ENCODE measurements at places on chromosomes 11 and 22.

DNA sequence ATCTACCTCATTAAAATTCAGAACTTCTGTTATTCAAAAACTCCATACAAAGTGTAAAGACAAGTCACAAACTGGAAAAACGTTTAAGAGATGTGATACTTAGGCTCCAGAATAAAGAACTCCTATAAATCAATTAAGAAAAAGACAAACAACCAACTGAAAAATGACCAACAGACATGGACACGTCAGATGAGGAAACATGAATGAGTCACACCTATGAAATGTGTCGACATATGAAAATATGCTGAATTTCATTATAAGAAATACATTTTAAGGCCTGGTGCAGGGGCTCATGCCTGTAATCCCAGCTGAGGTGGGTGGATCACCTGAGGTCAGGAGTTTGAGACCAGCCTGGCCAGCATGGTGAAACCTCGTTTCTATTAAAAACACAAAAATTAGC, 78.7 kb downstream of the ENTHD1 start:
- peak; percentile 24 for DNase-seq

GRCh38 chr22:30368420-30368819, 11.6 kb downstream of the CCDC157 start:
- no peak for DNase-seq

GRCh38 chr11:2921261-2921660, 8.0 kb downstream of the PHLDA2 start:
- DNase-seq = no peak

DNA sequence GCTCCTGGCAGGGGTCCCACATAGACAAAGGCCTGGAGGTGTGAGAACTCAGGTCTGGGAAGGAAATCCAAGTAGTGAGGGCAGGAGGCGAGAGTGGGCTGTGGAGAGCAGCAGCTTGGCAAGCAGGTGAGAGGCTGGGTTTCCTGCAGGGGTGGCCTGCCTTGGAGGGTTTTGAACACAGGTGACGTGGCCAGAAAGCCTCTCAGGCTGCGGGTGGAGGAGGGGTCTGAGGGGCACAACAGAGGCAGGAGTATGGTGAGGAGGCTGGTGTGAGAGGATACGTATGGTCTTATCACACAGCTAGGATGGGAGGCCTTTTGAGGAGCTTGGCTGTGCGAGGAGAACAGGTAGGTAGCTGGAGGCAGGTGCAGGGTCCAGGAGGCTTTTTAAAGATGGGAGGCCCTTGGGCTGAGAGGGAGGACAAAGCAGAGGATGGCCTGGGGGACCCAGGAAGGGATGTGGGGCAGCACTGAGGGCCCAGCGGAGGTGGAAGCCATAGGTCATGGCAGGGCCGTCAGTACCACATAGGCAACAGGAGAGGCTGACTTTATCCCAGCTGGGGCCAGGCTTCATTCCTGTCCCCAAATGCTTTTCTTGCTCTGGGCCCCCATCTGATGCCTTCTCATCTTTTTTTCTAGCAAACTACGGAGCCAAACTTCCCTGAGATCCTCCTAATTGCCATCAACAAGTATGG, 84.4 kb downstream of the MYO7A start:
- no peak for DNase-seq

DNA sequence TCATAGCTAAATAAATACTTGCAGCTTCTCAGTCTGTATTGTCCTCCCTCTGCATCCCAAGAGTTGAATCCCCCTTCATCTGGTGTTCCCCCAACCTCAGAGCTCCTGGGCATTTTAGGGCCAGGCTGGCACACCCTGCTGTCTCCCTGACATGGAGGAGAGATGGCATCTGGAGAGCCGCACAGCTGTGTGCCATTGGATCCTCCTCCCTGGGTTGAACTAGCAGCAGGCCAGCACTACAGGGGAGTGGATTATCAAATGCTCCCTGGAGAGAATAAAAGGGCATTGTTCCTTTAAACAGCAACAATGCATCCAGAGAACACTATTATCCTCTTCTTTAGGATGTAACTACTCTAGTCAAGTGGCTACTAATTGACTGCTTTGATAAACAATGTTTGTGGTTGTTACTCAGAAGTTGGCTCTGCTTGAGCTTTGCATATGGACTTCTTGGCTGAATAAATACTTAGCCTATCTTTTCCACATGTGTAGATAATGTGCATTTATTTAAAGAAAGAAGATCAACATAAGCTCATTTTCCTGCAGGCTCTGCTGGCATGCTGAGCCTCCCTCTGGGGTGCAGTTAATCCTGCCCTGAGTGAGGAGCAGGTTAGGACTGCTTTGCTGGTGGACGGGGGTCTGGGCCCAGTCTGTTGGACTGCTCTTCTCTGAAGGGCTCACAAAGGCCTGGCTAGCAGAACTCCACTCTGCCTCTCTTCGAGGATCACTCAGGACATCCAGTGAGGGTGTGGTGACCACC, 897.2 kb downstream of the TBC1D22A start:
- DNase-seq = no peak

- no peak for DNase-seq
Measured at GRCh38 chr11:78659326-78660270, 84.9 kb upstream of the NARS2 start.

DNA sequence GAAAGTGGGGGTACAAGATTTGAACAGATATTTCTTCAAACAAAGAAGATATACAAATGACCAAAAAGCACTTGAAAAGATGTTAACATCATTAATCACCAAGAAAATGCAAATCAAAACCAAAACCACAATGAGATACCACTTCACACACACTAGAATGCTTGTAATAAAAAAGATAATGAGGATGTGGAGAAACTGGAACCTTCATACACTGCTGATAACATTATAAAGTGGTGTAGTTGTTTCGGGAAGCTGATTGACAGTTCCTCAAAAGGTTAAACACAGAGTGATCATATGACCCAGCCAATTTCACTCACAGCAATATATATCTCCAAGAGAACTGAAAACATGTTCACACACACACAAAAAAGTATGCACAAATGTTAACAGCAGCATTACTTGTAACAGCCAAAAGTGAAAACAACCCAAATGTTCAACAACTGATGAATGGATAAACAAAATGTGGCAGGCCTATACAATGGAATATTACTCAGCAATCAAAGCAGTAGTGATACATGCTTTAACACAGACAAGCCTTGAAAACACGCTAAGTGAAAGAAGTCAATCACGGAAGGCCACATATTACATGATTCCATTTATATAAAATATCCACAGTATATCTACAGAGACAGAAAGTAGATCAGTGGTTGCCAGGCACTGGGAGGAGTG, 15.1 kb downstream of the PITPNB start:
- DNase-seq = no peak

- DNase-seq = no peak
Measured at GRCh38 chr11:115501893-115502589, 2.2 kb downstream of the CADM1 start.

GRCh38 chr11:27696115-27696514, 4.1 kb downstream of the BDNF start:
- DNase-seq = no peak

DNA sequence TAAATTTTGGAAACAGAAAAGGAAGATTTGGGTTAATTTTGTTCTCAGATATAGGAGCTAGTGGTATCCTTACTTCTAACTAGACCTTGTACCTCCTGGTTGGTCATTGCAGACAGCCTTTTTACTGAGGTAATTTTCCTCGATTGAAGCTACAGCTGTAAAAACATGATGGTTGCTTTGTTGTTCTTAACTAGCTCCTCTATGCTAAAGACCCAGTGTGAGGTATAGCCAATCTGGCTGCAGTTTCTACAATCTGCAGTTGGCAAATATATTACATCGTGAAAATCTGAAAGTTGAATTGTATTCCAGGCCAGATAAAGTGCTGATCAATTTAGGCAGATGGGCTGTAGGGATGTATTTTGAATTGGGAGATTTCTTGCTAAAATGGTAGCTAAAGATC, 116.5 kb downstream of the AASDHPPT start:
- no peak for DNase-seq

- DNase-seq = no peak
Measured at GRCh38 chr11:48167380-48167779, 49.2 kb upstream of the OR4B1 start.

- DNase-seq = no peak
Measured at GRCh38 chr11:63853476-63853875, 14.6 kb downstream of the MARK2 start.

- no peak for DNase-seq
Measured at GRCh38 chr11:113387605-113388211, at the start of gene ANKK1. Gene ANKK1 (plus strand): TSS chr11:113387779. CDS start chr11:113387885, 106 bp downstream.

DNA sequence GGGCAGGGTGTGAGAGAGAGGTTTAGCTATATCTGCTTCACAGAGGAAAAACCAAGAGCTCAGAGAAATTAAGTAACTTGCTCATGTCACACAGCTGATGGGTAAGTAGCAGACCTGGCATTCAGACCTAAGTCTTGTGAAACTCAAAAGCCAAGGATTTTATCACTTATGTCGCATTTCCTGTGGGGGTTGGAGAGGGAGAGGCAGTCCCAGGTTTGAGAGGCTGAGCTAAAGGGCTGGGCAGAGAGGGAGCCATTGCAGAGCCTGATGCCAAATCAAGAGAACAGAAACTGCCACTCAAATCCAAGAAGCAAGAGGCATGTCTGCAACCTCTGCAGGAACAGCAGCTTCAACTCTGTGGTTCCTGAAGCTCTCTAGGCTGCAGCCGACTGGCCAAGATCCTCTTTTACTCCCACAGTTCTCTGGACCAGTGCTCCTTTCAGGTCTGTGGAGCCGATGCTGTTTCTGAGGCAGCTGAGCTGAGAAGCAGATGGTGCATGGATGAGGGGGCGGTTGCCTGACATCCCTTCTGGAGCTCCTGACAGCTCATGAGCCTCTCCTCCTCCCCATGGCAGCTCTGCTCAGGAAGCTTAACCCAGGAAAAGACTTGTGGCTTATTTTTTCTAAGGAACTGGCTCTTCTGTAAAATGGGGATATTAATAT, 47.6 kb upstream of the NAV2 start:
- DNase-seq = no peak

- peak; percentile 73 for DNase-seq
Measured at GRCh38 chr11:69010964-69011623, 2.0 kb downstream of the MRGPRF start.

- no peak for DNase-seq
Measured at GRCh38 chr11:125071846-125072217, 8.7 kb downstream of the SLC37A2 start.

DNA sequence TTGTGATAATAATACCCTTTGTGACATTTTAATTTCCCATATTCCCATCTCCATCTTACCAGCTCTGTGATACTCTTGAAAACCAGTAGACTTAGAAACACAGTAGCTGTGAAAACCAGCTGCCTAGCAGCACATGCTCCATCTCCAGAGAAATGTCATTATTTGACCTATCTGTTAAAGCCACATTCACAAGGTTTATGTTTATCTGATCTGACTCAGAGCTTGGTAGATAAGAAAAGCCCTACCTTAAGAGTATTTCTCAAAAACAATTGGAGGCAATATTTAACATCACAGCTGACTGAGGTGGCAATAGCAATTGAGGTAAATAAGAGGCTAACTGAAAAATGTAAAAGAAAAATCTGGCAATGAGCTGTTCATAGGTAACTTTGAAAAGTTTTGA, 8.1 kb upstream of the ANO3 start:
- DNase-seq = no peak

DNA sequence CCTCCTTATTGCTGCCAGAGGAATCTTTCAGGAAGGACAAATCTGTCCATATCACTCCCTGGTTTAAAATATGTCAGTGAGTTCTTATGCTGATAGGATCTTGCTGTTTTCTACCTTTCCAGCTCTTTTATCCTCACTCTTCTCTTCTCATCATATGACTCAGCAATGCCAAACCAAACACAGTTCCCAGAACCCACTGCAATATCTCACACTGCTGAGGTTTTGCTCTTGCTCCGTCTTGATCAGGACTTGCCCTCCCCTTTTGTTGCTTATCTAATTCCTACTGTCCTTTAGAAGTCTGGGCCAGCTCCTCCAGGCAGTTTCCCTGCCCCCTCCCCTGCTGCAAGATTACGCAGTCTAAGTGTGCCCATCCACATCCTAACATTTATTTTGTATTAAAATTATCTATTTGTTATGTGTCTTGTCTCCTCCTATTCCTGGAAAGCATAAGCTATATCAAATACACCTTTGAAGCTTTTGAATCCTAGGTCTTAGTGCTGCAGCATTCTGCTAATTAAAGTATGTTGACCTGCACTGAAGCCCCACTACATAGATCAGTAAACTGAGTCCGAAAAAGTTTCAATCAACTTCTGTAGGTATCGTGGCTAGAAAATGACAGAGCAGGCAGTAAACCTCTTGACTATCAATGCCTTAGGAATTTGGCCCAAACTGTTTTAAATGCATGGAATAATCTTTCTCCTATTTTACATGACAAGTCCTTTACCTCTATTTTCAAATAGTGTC, 119.2 kb upstream of the C11orf87 start:
- no peak for DNase-seq

GRCh38 chr11:3158131-3158591, 6.9 kb downstream of the OSBPL5 start:
- no peak for DNase-seq

- DNase-seq = no peak
Measured at GRCh38 chr11:122226810-122227379, 110.9 kb upstream of the BLID start.

- DNase-seq = no peak
Measured at GRCh38 chr11:72409458-72409857, 24.9 kb downstream of the CLPB start.

DNA sequence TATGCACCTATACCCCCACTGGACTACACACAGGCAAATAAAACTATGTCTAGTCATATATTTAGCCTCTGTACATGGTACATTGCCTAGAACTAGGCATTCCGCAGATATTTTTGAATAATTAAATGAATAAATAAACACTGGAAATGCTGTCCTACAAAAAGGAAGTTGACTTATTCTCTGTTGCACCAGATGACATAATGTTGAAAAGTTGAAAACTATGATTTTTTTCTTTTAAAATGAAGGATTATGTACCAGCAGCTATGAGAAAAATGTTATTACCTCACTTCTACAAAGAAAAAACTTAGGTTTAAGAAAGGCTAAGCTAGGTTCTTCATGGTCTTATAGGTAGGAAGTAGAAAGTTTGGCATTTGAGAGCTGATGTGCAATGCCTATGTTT, 856.6 kb downstream of the METTL15 start:
- DNase-seq = no peak

GRCh38 chr11:67435031-67435726, 2.3 kb downstream of the PTPRCAP start:
- no peak for DNase-seq

DNA sequence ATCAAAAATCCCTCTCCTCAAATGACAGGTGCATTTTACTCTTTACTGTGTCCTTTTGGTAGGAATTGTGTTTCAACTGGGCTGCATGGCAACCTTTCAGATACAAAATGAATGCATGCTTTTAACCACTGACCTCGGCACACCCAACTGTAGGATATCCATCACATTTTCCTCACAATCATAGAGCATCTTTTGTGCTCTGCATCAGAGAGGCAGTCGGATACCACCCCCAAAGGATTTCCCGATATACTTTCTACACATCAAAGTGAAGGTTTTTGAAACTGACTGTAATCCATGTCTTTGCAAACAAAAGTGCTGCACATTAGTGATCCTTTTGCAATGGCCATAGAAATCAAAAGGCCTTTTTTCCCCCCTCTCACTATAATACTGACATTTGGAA, 9.1 kb downstream of the ME3 start:
- DNase-seq = no peak

Data from RWPE1 (cell line).